NCI-H1436 (cell line): ENCODE measurements at places on chromosomes 1 and 21.

DNA sequence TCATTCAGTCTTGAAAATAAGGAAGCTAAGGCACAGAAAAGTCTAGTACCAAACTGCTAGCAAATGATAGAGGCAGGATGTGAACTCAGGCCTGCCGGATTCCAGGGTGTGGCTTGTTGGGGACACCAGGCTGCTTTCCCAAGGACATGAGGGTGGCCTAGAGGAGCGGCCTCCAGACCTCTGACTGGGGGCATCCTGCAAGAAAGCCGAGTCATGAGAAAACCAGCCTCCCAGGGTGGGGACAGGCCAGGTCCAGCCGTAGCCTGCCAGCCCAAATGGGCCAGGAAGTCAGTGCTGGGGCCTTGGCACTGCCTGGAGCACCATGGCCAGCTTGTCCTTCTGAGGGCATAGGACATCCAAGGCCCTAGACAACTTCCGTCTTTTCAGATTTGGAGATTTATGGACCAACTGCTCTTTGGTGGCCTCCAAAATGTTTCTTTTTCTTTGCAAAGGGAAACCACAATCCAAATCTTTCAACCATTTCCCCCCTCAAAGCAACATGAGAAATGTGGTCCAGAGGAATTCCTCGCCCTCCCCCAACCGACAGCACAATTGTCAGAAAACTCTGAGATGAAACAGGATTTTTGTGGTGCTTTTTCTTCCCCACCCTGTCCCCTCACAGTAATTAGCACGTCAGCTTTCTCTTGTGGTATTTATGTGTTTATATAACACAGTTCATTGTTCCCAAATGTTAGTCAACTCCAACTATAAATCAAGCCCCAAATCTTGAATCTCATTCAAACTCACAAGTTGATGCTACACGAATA is 212.3 kb downstream of the KAZN start:
- no peak for DNase-seq

GRCh38 chr1:28280977-28281381 is 21.7 kb downstream of the SESN2 start:
- DNase-seq = no peak

- DNase-seq = no peak
These were observed 112.0 kb downstream of the PDE4B start for GRCh38 chr1:65904681-65905083.

GRCh38 chr1:35590476-35591040 is 17.4 kb downstream of the TFAP2E start:
- DNase-seq = no peak

DNA sequence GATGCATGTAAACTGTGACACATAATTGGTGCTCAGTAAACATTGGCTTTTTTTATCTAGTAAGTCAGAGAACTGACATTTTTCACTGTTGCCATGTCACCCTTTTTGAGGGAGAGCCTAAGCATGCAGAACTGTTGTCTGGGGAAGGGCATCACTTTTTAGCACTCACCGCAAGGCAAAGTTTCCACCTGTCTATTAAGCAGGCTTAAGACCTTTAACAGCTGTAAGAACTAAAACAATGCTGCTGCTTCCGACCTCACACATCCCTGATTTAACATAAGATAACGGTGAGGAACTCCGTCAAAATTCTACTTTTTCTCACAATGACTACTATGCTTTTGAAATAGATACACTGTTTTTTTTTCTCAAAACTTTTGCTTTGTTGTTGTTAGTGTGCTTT is 554.8 kb downstream of the NUF2 start:
- no peak for DNase-seq

DNA sequence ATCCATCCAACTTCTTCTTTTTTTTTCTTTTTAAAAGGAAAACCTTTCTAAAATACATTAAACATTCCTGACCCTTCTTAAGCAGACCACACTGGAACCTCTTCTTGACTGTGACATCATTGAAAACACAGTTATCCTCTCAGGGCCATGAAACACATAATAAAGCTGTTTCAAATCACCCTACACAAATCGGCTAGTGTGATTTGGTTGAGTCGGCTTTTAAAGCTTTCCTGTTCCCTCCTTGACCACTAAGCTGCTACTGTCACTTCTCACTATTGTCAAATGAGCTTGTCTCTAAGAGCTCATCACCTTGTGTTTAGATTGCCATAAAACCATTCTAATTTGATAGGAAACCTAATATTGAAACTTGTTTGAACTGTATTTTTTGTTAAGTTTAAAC is 5.9 kb downstream of the USP24 start:
- no peak for DNase-seq

GRCh38 chr1:159229260-159229885 is 24.7 kb downstream of the ACKR1 start:
- DNase-seq = no peak

DNA sequence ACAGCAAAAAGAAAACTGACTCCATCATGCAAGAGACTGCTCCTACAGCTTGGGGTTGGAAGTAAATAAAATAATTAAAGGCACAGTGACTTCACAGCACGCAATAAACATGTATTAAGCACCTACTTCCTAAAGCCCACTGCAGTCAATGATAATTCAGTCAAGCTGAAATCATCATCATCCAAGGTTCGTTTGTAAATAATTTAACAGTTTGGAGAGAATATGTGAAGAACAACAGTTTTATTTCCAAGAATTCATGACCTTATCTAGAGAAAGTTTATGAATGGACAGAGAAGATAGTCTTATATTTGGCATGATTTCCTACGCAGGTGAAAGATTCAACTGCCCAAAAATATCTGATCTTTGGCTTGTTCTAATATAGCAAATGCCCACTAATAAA is 86.8 kb downstream of the SMYD3 start:
- no peak for DNase-seq

DNA sequence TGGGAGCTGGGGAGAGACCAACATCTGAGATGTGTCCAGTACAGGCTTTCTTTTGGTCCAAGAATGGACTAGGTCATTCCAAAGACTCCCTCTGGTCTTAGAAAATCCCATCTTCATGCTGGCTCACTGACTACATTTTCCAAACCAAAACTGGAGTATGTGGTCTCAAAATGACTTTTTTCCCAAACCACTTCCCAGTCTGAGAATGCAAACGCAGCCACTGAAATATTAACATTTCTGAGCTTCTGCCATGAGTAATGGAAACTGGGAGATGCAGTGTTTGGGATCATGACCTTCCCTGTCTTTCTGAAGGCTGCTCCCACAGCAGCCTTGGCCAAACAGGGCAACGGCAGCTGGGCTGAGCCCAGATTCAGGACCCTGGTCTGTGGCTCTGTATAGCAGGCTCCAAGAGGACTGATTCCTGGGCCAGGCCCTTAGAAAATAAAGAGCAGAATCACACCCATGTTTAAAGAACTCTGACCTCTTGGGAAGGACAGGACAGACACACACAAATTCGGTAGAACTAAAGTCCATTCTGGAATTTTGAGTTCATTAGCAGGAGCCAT is 62.1 kb upstream of the CNTN2 start:
- no peak for DNase-seq

GRCh38 chr1:5509664-5510452 is 482.4 kb downstream of the NPHP4 start:
- peak; percentile 25 for DNase-seq

- DNase-seq = no peak
These were observed 84.4 kb upstream of the ACTRT2 start for GRCh38 chr1:2936559-2937515.

GRCh38 chr1:29984862-29985605 is 738.4 kb downstream of the MATN1 start:
- no peak for DNase-seq

DNA sequence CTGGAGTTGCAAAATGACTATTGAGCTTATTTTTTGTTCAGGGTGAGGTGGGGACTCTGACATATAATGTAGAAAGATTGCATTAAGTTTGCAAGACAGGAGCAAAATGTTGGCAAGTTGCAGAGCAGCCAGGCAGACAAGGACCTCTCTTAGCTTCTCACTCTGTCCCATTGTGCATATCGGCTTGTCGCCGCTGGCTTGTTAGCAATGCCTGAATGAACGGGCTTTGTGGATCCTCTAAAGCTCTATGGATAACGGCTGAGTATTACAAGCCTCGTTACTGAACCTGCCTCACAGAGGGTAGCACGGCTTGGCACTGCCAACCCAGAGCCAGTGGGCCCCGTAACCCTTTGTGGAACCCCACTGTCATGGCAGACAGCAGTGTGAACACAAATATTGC is 68.4 kb downstream of the TNR start:
- DNase-seq = no peak

DNA sequence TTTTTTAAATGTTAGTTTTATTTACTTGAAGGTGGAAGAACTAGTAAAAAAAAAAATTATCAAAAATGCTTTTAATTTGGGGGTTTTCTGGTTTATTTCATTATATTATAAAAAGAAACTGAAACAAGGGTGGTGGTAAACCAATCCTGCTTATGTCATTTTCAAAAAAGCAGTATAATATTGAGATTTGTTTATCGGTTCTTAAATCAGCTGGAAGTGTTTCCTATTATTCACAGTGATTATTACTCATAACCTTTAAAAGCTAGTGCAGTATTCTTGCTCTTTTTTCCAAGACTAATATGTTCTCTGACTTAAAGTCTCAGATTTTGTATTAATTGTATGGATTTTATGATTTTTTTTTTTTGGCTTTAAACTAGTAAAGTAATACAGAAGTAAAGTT is 5.4 kb upstream of the LRRC40 start:
- no peak for DNase-seq

DNA sequence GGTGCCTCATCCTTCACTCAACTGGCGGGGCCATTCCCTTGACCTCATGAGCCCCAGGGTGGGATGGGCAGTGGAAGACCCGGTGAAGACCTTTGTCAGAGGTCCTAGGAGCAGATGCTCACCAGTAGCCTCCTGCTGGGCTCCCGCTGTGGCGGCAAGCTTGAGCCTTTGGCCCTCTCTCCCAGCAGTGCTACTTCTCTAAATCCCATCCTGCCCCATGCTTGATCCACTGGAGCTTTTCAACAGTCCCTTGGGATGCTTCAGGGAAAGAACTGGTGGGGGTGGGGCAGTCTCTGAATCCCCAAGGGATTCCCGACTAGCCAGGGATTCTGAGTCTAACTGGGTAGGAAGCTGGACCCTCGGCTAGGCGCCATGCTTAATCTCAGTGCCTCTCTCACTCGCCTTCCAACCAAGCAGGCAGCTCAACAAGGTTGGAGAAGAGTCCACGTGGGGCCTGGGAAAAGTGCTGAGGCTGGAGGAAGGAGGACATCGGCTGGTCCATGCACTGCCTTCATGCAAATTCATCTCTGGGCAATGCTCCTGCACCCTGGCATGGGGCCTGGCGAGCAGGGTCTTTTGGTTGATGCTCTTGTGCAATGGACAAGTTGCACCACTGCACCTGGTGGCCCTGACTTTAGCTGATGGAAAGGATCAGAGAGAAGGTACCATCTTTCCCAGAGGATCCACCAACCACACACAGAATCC is 190.3 kb downstream of the GRIK3 start:
- DNase-seq = no peak

- no peak for DNase-seq
These were observed 3.6 kb downstream of the MEGF6 start for GRCh38 chr1:3607703-3608065.

GRCh38 chr21:15052459-15052763 is 12.4 kb downstream of the NRIP1 start:
- no peak for DNase-seq

- DNase-seq = no peak
These were observed 577.8 kb upstream of the PLXNA2 start for GRCh38 chr1:208821939-208822338.

GRCh38 chr1:8182034-8182761 is 135.7 kb upstream of the SLC45A1 start:
- DNase-seq = no peak

DNA sequence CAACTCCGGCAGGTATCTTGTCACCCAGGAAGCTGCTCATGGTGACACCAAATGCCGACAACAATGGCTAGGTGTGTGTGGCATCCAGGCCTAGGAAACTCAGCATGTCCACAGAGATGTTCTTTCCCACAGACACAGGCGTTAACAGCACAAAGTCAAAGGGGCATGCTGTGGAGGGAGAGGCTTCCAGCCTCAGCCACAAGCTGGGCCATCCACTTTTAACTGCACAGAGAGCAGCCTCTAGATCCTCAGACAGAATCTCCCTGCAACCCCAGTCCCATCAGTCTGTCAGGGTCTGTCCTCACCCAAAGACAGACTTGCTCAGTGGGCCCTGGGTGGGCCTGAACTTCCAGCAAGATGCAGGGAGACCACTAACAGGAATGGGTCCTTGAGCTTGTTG is 58.5 kb upstream of the BCAR3 start:
- no peak for DNase-seq

DNA sequence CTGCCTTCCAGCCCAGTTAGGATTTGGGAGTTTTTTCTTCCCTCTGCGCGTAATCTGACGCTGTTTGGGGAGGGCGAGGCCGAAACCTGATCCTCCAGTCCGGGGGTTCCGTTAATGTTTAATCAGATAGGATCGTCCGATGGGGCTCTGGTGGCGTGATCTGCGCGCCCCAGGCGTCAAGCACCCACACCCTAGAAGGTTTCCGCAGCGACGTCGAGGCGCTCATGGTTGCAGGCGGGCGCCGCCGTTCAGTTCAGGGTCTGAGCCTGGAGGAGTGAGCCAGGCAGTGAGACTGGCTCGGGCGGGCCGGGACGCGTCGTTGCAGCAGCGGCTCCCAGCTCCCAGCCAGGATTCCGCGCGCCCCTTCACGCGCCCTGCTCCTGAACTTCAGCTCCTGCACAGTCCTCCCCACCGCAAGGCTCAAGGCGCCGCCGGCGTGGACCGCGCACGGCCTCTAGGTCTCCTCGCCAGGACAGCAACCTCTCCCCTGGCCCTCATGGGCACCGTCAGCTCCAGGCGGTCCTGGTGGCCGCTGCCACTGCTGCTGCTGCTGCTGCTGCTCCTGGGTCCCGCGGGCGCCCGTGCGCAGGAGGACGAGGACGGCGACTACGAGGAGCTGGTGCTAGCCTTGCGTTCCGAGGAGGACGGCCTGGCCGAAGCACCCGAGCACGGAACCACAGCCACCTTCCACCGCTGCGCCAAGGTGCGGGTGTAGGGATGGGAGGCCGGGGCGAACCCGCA is at the start of gene PCSK9:
PCSK9 (plus strand) TSS at position 207 of the 741 bp plus-strand sequence; CDS start at position 497, 290 bp downstream.
- no peak for DNase-seq

- DNase-seq = no peak
These were observed 28.4 kb downstream of the TOMM20 start for GRCh38 chr1:235100194-235100772.

DNA sequence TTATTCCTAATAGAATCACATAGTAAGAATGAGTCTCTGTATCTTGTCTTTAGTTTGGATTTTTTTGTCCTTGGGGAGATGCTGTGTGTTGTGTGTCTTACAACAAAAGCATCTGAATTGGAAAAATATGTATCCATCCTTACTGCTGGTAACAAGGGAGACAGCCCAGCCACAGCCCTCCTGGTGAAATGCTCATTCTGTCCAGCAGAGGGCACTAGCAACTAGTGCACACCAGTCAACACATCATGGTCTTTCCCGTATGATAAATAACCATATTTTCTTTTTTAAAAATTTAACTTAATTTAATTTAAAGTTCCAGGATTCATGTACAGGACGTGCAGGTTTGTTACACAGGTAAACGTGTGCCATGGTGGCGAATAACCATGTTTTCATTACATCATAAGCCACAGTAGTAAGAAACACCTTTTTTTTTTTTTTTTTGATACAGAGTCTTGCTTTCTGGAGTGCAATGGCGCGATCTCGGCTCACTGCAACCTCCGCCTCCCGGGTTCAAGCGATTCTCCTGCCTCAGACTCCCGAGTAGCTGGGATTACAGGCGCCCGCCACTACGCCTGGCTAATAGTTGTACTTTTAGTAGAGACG is 245.1 kb downstream of the PTBP2 start:
- peak; percentile 49 for DNase-seq
